ENCODE measurements at places on chromosomes 7 and 10.

DNA sequence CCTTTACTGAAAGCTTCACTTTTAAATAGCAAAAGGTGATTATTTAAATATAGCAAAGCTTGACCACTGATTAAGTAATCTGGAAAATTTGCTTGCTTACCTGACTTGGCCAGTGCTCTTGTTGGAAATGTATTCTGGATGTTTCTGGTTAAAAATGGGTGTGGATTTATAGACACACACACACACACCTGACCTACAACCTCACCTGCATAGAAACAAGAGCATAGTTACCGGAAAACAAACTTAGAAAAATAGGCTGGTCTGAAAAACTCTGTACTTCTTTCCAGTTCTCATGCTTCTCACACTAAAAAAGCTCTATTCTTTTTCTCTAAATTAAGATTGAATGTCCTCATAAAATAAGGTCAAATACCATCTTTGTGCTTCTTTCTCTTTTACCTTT is at the start of gene AGR3:
Gene AGR3, minus strand, starts transcription at position 140 of the 400 bp plus-strand sequence. CDS start 3,365 bp downstream, outside the sequence.
- peak; percentile 65 for DNase-seq

GRCh38 chr7:2965301-2965700 is 78.4 kb downstream of the CARD11 start:
- no peak for DNase-seq

- no peak for DNase-seq
Measured at GRCh38 chr10:23693925-23694324, 255.1 kb downstream of the OTUD1 start.

DNA sequence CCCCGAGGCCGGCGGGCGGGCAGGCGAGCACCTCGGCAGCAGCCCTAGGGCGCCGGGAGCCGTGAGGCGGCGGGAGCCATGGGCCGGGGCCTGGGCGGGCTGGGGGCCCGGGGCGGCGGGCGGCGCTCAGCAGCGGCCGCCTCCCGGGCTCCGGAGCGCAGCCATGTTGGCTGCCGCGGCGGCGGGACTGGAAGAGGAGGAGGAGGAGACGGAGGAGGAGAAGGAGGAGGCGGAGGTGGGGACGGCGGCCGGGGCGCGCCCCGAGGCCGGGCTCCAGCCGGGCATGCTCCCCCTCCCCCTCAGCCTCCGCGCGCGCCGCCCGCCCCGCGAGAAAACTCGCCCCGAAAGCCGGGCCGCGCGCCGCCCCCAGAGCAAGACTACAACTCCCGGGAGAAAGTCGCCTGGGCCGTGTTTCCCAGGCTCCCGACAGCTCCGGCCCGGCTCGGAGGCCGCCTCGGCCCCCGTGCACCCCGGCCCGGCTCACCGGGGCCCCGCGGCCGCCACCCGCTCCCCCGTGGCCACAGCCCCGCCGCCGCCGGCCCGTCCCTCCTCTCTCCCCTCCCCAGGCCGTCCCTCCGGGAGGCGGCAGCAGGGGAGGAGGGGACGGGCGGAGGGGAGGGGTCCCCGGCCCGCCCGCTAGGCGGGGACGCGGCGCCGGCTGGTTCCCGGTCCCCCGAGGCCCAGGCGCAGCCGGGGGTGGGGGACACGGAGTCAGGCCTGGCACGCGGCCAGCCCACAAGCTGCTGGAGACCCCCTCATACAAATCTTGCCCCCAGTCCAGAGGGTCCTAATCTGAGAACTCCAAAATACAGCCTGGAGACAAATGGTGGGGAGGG is at the start of gene DLG5:
Gene DLG5, minus strand, starts transcription at position 190 of the 836 bp plus-strand sequence. CDS start 235 bp downstream, outside the sequence.
- peak; percentile 48 for DNase-seq
